Effector CD4-positive, alpha-beta T cell (primary cell): ENCODE measurements at places on chromosomes 4 and X.
A peak's percentile ranks its signal among the peaks of the same experiment; 100 is the strongest.

DNA sequence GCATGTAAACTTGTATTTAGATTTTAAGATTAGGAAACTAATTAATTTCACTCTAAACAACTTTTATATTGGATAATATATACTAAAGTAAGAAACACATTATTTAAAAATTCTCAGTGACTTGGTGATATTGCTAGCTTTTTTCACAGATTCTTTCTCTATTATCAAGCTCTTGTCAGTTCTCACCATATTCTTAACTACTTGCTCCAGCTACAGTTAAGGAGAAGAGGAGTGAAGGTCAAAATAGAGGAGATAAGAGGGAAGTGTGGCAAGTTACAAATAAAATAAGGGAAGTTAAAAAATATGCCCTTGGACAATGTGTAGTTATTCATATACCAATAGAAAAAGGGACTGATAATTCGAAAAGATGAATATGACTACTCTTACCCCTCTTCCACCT lies 34.7 kb upstream of the NAF1 start:
- DNase-seq, result no peak

DNA sequence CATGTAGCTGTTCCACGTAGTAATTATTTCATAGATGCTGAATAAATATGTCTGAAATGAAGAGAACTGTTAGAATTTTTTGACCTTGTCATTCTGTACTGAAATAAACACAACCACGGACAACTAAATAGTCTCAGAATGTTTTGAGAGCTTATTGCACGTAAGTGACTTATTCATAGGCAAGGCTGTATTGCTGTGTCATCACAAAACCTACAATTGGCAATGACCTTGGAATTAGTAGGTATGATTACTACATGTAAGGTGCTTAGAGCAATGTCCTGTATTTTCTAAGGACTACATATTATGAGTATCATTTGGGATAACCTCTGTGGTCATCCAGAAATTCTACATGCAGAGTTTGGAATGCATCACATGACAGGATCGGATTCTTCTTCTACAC lies 237.2 kb upstream of the PUDP start:
- DNase-seq, result no peak

DNA sequence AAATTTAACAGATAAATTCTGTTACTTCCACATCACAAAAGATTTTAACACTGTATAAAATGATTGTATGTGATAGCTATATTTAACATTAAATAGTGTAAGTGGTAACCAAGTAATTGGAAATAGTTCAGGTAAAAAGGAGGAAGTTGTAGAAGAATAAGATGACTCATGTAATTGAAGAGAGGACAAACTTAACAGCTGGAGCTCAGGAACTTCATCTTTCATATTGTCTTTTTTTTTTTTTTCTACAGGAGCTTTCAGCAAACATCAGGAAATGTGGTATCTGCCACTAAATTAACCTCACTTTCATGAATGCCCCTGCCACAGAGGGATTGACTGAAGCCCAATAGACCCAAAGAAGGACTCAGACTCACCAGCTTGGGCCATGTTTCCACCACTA lies 188.4 kb upstream of the VEGFC start:
- no peak for DNase-seq

GRCh38 chr4:53055716-53056403 lies 193.7 kb downstream of the RASL11B start:
- no peak for DNase-seq

- no peak for DNase-seq
Measured at GRCh38 chr4:125489952-125490690, 175.4 kb downstream of the FAT4 start.

DNA sequence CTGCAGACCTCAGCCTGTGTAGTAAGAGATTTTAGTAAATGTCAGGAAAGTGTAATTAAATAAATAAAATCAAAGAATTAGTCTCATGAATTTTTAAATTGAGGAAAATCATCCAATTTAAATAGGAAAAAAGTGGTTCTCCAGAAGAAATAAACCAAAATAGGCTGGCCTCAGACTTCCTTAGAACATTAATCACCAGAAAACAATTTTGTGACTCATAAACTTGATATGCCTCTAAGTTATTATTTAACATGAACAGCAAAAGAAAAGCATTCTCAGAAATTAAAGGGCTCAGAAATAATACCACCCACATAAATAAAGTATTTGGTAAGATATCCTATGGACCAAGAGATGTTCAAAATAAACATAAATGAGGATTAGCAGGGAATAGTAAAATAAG lies 14.3 kb downstream of the FAM47B start:
- no peak for DNase-seq

- DNase-seq, result no peak
Measured at GRCh38 chrX:9037296-9037695, 3.4 kb upstream of the FAM9B start.

DNA sequence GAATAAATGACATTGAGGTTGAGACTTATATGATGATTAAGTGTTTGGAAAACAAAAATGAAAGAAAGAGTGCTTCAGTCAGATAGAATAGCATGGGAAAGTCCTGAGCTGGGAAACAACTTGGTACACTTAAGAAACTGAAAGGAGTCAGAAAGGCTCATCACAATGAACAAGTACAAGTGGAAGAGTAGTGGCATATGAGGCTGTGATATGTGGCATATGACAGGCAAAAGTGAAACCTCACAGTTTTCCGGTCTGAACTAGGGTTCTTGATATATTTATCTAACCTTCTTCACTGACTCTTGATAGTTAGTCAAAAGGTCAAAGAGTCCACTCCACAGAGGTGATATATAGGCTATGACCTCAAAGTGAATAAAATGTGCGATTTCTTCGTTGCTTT lies 537.1 kb upstream of the CXorf51A start:
- no peak for DNase-seq

DNA sequence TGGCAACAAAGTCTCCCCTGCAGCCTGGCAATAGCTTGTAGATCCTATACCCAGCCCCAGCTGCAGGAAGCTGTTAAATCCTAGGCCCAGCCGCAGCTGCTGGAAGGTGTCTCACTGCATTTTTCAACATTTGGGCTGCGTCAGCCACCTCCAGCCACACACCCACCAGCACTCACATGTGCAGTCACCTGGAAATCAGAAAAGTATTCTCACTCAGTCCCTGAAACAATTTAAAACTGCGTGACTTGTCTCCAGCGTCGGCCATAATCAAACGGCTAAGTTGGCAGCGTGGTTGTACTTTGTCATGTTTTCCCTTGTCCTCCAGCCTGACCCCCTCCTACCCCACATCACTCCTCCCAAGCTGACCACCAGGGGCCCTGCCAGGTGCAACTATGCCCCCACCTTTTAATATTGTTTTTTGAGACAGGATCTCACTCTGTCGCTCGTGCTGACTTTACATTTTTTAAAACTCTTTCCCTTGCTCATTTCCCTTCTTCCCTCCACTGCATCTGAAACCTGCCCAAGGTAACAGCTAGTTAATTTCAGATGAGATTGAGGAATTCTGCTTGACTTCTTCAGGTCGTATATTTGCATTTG lies 97.2 kb upstream of the FRG1 start:
- no peak for DNase-seq

- no peak for DNase-seq
Measured at GRCh38 chr4:171676555-171677215, 136.5 kb upstream of the GALNTL6 start.

DNA sequence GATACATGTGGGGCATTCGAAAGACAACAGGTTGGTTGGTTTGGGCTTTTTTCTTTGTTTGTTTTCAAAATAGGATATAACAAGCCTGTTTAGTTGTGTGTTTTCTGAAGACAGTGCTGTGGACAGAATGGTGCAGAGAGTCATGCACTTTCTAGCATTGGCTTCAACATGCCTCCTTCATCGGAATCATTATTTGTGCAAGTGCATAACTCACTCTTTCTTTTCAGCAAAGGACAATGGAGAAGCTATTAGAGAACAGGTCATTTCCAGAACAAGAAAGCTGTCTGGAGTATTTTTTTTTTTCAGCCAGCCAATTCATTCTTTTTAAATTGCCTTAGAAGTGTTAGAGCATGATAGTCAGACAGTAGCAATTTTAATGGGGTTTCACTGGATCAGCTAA lies 225.8 kb downstream of the STK32B start:
- DNase-seq, result no peak

- no peak for DNase-seq
Measured at GRCh38 chrX:147877726-147878125, 34.0 kb upstream of the FMR1 start.

DNA sequence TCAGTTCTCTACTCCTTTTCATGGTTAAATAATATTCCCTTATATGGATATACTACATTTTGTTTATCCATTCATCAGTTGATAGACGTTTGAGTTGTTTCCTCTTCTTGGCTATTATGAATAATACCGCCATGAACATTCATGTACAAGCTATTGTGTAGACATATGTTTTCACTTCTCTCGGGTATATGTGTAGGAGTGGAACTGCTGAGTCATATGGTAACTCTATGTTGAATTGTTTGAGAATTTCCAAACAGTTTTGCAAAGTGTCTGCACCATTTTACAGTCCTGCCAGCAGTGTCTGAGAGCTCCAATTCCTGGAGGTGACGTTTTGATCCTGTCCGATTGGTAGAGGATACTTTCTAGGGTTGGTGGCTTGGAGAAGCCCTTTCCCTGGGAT lies 23.6 kb downstream of the PLAC1 start:
- DNase-seq, result no peak

DNA sequence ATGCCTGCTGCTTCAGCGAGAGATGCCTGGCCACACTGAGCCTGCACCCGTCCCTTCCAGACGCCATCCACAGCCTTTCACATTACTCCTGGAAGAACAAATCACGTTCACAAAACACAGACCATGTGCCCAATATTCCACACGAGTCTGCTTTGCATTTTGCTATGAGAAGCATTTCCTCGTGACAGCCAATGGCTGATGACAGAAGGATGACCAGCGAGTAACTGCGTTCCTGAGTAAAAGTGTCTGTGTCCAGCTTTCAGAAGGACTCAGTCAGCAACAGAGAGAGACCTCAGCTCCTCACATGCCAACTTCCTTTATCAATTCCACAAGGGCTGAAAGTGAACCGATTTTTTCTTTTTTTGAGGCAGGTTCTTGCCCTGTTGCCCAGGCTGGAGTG lies 19.5 kb downstream of the NAT8L start:
- DNase-seq, result no peak

- DNase-seq, result no peak
Measured at GRCh38 chr4:115249808-115250207, 136.4 kb upstream of the NDST4 start.

- no peak for DNase-seq
Measured at GRCh38 chr4:94486372-94486801, 34.6 kb downstream of the PDLIM5 start.

GRCh38 chr4:124144238-124144654 lies 568.3 kb downstream of the ANKRD50 start:
- no peak for DNase-seq

DNA sequence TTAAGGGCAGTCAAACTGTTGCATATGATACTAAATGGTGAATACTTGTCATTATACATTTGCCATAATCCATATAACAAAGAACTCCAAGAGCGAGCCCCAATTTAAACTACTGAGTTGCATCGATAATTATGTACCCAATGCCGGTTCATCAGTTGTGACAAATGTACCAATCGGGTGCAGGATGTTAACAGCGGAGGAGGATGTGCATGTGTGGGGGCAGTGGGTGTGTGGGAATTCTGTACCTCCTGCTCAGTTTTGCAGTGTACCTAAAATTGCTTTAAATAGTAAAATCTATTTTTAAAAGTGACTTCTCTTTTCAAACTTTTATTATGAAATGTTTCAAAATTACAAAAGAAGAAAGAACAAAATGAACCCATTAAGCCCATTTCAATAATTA lies 20.8 kb upstream of the CDS1 start:
- no peak for DNase-seq

GRCh38 chr4:185914583-185915199 lies 102.7 kb upstream of the SORBS2 start:
- DNase-seq, result no peak

DNA sequence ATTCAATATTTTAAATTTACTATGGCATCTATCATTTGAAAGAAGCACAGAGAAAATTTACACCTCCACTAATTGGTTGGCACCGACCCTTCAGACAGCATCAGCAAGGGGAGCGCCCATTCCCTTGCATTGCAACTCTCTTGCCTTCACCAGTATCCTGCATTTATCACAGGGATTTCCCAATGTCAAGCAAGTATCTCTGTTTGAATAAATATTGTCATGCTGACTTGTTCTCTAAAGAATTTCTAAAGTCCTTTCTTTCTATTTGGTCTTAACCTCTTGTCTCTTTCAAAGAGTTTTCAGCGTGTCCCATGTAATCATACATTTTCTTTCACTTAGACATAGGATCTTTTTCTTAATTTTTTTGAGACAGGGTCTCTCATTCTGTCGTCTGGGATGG lies 10.4 kb downstream of the DCTD start:
- DNase-seq, result no peak

GRCh38 chrX:109760922-109761250 lies 27.8 kb upstream of the ACSL4 start:
- DNase-seq, result no peak

- DNase-seq, result peak; percentile 37
Measured at GRCh38 chr4:168511780-168512489, 15.1 kb downstream of the PALLD start.

DNA sequence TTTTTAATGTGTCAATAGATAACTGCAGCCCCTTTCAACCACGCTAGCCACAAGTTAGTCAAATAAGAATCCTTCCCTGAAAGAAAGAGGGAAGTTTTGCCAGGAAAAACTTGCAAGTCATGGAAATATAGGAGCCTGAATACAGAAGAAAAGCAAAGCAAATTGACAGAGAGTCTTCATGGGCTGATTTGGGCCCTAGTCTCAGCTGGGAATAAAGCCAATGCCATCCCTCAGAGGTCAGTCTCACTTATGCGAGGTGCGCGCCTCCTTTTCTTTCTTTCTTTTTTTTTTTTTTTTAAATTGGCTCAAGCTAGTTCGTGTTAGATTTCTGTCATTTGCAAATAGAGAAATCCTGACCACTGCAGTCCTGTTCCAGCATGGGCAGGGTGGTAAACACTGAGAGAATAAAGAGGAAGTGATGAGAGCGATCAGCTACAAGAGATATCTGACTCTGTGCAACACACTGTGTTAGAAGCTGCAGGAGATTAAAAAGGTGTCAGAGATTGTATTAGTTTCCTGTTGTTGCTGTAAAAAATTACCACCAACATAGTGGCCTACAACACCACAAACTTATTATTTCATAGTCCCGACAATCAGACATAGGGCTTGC lies 299.7 kb downstream of the LDB2 start:
- no peak for DNase-seq

DNA sequence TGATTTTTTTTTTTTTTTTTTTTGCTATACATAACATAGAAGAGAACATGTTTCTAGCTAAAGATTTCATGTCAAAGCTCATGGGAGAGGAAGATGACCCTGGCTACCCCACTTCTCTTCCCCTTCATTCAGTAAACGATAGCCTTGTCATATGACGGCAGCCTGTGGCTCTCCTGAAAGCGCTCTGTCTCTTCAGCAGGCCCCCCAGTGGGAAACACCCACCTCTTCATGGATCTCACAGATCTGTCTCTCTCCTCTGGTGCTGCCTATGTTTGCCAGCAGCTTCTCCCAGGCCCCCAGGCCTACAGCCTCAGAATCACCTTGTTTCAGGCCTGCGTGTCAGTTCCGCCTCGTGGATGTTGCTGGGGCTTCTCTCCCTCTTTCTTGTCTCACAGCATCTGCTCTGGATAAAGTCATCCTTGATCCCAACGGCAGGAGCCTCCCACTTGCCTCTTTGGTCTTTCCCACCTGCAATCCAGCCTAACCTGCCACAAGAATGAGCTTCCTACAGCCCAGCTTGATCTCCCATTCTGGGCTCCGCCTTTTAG lies 34.6 kb downstream of the RHOH start:
- no peak for DNase-seq
